Ammon's horn (tissue), 1 donor: ENCODE measurements at places on chromosomes 4 and X.

DNA sequence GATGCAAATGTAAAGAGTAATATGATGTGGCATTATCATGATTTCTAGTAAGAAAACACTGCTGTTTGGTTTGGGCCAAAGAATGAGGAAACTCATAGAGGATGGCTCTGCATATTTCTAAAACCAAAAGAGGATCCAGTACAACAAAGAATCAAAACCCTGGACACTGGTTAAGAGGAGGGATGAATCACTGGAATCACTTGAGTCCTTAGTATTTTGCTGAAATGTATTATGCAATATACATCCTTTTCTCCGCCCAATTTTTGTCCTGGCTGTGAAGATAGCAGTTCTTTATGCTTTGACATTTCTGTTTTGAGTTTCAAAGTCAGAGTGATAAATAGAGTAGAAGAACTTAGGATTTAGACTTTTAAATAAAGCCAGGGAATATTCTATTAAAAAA is 345.9 kb downstream of the PACRGL start:
- no peak for DNase-seq

GRCh38 chr4:23866450-23867075 is 23.3 kb downstream of the PPARGC1A start:
- DNase-seq: no peak

- no peak for DNase-seq
Observed at GRCh38 chrX:12989461-12989860, 14.6 kb downstream of the TMSB4X start.

DNA sequence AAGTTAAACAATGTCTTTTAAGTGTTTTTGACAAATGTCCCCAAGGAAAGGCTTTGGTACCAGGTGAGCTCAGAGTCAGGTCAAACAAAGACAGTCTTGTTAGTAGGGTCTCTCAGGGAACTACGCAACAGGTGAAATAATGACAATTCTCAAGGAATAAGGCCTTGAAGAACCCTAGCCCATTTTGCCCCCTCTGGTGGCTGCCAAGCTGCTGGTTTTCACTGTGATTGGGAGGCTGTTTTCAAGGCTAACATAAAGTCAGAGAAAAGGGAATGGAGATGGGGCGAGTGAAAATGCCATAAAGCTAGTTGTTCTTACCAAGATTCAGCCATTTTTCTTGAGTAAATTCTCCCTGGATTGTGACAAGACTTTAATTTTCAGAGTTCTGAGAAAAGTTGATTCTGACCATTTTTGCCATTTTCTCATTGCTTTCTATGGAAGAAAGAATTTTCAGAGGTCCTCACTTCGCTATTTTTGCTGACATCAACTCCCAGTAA is 58.7 kb downstream of the RWDD4 start:
- no peak for DNase-seq
